A549 treated with RU486 at 1 μM for 4 hours (cell line): ENCODE measurements at places on chromosomes 1 and 21. TPM values are rescaled to one million over a fixed set of nuclear protein-coding genes. Genes with fewer than 3 reads are reported as not detected.

SLC6A9 gene
- total RNA-seq = 12.8 to 17.3 TPM (median 14.6 TPM) in 5 replicates

FNBP1L gene
- total RNA-seq = 7.5 to 20.5 TPM (median 18.3 TPM) in 5 replicates

SNAP47 gene
- 23.5 to 30.9 TPM (median 29.4 TPM) in 5 replicates for total RNA-seq

GPA33 gene
- not detected in 5 replicates for total RNA-seq

SZRD1 gene
- total RNA-seq = 71.9 to 95.4 TPM (median 92.9 TPM) in 5 replicates

ABL2 gene
- total RNA-seq = 12.7 to 21.7 TPM (median 18.8 TPM) in 5 replicates

FAM3B gene
- not detected in 5 replicates for total RNA-seq

S100A12 gene
- total RNA-seq = not detected in 5 replicates

S100A5 gene
- 0.42 to 1.1 TPM (median 0.57 TPM) in 5 replicates for total RNA-seq

FCRLB gene
- 1.5 to 2.3 TPM (median 2.0 TPM) in 5 replicates for total RNA-seq

OTUD3 gene
- 2.6 to 4.0 TPM (median 2.7 TPM) in 5 replicates for total RNA-seq

S100A3 gene
- 85.7 to 107 TPM (median 98.6 TPM) in 5 replicates for total RNA-seq
